ENCODE measurements at places on chromosomes 7 and 10.

DNA sequence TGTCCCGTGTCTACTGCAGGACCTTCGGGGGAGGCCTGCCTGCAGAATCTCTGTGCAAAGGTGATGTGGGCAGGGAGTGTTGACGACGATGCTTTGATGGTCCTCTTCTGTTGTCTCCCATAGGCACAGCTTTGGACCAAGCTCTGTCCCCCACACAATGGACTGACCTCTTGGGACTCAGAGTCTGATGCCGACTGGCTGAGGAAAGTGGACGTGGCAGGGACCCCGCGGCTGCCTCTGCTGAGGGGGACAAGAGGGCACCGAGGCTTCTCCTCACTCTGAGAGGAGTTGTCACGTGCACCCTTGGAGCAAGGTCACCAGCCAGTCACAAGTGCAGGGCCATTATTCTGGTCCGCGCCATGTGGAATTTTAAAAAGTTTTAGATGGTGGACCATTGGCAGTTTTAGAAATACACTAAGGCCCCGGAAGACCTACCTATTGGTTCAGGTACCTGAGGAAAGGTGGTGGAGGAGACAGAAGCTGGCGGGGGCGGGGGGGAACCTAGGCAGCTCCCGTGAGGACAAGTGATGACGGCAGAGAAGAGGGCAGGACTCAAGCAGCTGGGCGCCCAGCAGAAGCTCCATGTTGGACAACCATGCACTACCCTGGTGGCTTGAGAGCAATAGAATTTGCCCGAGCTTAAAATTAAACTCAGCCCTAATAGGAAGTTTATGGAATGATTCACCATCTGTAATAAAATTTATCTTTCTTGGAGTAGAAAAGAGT, 331.4 kb downstream of the PTPRN2 start:
- DNase-seq, result no peak

- no peak for DNase-seq
These were observed 33.7 kb upstream of the CFAP46 start for GRCh38 chr10:132975831-132976682.

DNA sequence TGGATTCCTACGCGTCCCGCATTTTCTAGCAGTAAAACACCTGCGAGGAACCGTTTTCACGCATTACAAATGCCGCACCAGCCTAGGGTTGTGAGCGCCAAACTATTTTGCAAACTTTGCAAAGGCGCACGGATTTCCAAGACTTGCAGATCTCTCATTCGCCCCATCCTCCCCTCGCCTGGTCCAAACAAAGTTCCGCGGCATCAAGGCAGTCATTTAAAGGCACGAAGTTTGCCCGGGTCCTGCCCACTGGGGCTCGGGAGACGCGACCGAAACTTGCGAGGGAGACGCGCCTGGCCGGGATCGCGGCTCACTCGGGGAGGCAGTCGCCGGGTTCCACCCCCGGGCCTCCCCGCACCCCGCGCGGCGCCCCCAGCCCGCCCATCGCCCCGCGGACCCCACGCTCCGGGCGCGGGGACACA, 613 bp downstream of the USP6NL start:
- peak; percentile 42 for DNase-seq

GRCh38 chr10:51642581-51642980, 56.8 kb downstream of the CSTF2T start:
- no peak for DNase-seq

GRCh38 chr10:85047979-85048378, 719.6 kb downstream of the CCSER2 start:
- no peak for DNase-seq

DNA sequence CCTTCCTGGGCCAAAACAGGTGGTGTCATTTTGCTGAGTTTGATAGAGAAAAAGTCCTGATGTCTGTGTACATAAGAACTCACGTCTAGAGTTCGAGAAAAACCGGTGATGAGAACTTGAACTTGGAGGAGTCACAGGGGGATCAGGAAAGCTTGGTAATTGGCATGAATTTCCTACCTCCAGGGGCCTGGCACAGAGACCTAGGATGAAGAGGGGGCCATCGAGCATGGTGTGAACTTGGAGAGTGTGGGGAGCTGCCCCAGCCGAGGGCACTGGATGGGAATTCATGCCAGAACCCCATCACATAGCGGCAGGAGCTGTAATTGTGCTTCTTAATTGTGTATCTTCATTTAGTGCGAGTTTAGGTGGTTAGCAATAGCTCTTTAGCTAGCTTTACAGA, 82.2 kb downstream of the CUX1 start:
- no peak for DNase-seq

DNA sequence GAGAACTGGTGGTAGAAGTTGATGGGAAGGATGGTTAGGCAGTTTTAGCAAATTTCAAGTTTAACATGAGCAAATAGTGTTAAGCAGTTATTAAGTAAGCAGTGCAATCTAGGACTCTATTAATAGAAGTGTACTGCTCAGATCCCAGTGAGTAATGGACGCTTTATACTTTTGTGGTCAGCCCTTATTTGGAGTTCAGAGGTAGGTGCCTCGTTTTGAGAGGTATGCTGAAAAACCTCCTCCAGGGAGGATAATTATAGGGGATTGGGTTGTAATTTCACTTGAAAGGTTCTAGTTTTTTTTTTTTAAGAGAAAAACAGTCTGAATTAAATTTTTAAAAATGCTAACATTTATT, 33.5 kb upstream of the CCDC7 start:
- DNase-seq, result no peak

- DNase-seq, result no peak
These were observed 17.9 kb upstream of the ASZ1 start for GRCh38 chr7:117445206-117445605.

DNA sequence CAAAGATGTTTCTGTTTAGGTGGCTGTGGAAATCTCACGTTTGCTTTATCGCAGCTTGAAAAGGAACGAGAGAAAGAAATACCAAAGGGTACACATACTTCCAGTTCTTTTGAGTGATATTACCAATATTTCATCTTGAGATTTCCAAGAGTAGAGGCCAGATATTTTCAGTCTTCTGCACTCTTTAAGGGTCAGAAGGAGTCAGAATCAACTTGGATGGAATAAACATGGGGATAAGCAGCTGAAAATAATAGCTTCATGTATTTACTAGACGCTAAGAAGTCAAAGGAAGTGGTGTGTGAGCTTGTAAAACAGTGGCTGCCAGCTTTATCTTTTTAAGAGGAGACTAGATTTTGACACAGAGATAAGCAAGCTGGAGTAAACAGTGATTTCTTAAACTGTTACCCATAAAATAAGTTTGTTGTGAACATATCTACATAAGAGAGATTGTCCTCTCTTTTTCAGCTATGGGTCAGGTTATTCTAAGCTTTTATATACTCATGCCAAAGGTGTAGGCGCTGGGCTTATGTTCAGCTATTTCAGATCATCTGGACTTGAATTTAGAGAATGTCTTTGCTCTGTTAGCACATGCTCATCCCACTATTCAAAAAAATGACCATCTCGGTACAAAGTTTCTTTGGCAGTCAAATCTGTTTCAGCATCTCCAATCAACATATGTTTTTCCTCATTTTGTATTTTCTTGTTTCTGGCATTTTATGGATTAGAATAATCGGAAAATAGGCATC, 170.8 kb upstream of the TCF7L2 start:
- no peak for DNase-seq

DNA sequence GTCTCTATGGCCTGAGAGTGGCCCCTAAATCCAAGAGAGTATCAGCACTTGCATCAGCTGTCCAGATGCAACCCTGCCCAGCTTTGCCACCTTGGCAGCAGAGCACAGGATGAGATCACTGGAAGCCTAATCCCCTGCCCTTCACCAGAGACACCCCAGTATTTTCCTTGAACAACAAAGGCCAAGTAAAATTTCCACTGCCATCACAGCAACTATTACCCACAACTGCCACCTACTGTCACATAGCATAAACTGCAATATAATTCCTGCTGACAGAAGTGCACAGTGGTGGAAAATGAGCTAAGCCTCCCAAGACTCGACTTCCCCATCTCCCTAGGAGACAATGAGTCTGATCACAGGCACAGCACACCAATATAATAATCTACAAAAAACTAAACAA, 462.8 kb upstream of the ZWINT start:
- no peak for DNase-seq

- DNase-seq, result no peak
These were observed 36.4 kb downstream of the COPG2 start for GRCh38 chr7:130632111-130632510.

GRCh38 chr7:4245135-4245865, 436.8 kb upstream of the FOXK1 start:
- no peak for DNase-seq

- DNase-seq, result no peak
These were observed 70.9 kb downstream of the CARD11 start for GRCh38 chr7:2972835-2973161.

DNA sequence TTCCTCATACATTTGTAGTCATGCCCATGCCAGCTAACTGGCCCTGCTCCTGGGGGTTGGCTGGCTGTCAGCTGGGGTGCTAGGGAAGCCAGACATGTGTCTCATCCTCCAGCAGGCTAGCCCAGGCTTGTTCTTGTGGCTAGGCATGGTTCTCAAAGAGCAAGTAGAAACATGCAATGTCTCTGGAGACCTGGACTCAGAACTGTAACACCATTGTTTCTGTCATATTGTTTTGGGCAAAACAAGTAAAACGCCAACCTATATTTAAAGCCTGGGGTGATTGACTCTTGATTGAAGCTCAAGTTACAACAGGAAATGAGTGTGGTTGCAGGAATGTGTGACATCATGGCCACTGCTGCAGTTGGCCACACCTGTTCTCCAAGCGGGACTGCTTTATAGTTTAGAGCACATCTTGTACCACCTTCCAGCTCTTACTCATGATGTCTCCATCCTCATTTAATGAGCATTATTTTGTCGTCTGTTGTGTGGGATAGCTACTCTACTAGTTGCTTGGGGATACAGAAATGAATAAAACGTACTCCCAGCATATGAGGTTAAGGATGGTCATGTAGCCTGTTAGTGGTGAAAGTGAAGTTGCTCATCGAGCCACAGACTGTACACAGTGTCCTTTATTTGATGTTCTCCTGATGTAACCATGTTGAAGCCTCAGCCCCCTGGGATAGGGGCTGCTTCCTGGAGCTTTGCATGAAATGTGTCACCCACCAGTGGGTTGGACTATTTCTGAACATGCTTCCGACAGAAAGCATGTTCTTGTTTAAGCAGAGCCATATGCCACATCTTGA, 168.4 kb downstream of the SORCS3 start:
- DNase-seq, result no peak

DNA sequence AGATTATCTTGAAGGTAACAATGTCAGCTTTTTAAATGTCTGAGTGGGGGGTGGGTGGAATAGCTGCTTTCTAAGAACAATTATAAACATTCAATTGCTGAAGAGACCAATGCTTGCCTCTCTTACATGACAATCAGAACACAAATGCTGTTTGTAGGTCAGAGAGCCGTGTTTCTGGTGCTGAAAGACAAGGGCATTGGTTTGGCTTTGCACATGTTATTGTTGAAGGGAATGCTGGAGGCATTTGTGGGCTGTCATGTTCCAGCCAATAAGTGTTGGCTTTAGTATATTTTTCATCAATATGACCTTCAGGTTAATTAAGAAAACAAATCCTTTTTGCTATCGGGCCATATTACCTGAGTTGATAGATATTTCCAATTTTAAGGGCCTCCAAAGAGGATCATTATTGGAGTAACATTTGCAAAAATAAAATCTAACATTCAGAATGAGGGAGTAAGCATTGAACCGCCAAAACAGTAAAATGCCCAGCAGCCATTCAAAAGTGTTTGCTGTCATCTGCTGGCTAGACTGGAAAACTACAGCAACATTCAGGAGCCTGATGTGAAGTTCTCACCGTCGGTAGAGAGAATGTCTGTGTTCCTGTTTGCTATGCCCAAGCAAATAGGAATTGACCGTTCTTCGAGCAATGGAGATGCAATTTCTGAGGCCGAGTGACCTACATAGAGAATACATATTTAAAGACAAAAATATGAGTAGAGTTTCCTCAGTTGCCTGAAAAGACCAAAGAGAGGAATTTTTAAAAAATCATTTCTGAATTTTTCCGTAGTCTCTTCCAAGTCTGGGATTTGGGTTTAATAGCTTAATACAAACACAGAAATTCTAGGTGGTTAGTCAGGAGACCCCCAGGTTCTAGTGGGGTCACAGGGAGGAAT, 118.9 kb downstream of the APBB1IP start:
- peak; percentile 37 for DNase-seq

- DNase-seq, result no peak
These were observed 582.2 kb downstream of the SORCS1 start for GRCh38 chr10:106582291-106582690.

GRCh38 chr10:34728361-34728760, 86.7 kb downstream of the PARD3 start:
- DNase-seq, result no peak

DNA sequence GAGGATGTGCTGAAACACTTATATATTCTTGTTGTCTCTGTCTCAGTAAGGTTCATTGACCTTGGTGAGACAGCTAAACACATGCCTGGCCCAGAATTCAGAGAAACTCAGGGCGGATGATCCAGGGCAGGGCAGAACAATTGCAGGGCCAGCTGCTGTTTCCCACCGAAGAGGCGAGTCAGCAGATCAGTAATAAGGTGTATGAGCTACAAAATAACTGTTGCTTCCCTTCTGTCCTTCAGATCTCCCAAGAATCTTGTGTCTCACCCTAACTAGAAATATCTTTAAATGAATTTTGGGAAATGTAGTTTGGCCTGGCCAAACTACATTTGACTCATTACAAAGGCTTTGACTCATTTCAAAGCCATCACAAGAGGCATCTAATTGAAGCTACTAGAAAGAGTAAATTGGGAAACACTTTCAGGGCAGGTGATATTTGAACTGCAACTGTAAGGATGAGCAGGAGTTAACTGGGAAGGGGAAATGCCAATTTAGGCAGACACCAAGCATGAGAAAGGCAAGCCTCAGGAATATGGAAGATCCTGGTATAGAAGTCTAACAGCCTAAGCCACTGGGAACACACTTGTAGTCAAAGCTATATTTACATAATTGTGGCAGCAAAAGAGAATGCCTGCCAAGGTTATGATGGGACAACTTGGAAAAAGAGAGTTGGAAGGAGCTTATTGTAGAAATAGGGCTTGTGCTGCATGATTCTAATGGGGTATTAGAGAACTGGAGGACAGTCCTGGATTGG, 24.5 kb upstream of the CELF2 start:
- no peak for DNase-seq

- no peak for DNase-seq
These were observed 44.2 kb upstream of the PCBD1 start for GRCh38 chr10:70932392-70933196.

GRCh38 chr10:119459681-119460340, 82.7 kb downstream of the RGS10 start:
- no peak for DNase-seq

DNA sequence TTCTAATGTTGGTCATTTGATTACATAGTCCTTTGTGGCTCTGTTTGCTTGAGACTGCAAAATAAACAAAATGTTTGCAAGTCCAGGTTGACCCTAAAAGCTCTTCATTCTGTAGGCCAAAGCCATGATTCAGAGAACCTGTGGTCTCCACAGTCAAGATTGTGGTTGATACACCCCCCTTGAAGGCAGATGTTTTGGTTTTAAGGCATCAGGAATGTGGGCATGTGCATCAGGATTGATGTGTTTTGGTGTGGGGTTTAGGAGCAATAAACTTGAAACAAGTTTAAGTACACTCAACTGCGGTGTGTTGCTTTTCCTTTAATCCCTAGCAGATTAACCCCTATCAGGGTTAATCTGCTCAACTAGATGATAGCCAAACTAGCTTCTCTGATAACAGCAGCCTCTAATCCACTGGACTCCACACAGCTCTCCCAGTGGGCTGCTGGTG, 379.1 kb upstream of the GALNT17 start:
- no peak for DNase-seq

GRCh38 chr10:43857206-43857930, 208.7 kb upstream of the ZNF32 start:
- no peak for DNase-seq
